AG20443 (cell line): ENCODE measurements at places on chromosomes 3 and 15.

DNA sequence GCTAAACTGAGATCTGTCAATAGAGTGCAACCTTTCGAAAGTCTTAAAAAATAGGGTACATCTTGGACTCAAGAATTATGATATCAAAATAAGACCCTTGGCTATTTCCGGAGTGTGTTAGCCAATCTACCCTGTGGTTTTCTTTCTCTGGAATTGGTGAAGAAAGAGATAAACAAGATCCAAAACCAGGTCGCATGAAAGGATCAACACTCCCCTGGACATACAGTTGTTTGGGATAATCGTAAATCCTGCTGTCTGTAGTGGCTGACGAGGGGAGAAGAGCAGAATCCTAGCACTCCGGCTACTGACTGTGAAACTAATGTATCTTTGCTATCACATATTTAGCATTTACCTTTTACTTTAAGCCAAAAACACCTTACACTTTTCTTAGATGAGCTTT, 30.9 kb downstream of the FNDC3B start:
- DNase-seq: no peak

GRCh38 chr3:126959136-126959920, 23.6 kb upstream of the PLXNA1 start:
- DNase-seq: no peak

DNA sequence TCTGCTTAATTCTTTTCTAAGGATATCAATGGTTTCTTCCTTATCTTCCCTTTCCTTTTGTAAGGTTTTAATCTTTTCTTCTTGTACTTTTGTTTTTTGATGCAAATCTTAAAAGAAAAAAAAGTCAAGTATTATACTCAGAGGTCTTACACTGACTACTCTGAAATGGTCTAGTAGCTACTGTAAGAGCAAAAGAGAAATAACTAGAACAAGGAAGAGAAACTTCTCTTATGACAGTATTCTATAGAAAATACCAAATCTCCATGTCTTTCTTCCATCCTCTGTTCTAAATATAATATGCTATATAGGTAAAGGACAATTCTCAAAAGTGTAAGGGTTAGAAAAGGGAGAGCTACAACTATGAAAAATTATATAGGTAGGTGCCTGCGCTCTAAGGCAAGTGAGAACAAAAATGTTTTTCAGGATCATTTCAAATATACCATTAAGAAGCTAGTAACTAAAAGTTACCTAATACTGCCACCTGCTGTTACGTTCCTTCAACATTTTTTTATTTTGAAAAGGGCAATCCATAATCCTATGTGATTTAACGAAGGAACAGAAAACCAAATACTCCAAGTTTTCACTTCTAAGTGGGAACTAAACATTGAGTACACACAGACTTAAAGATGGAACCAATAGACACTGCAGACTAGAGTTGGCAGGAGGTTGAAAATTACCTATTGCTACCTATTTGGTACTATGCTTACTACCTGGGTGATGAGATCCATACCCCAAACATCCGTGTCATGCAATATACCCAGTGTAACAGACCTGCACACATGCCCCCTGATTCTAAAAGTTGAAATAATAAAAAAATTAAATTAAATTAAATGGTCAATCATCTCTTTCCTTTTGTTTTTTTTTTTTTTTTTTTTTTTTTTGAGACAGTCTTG, 36.7 kb downstream of the CIP2A start:
- peak; percentile 14 for DNase-seq

GRCh38 chr3:157088601-157089454, 71.1 kb downstream of the CCNL1 start:
- peak; percentile 100 for DNase-seq

GRCh38 chr3:140442621-140443020, 235.2 kb upstream of the TRIM42 start:
- DNase-seq: no peak

DNA sequence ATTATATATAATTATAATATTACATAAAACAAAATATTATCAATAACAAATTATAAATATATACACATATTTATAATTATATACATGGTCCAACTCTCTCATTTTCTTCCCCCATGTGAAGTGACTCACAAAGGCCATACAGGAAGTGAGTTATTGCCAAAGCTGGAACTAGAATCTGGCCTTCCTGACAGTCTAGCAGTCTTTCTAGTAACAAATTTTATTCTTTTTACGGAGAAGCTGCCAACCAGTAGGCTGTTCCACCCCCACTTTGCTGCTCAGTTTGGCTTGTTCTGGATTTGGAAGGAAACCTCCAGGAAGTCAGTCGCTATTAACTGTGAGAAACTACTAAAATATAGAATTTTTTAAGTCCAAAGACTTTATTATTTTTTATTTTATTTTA, 79.6 kb downstream of the DHX36 start:
- peak; percentile 14 for DNase-seq

DNA sequence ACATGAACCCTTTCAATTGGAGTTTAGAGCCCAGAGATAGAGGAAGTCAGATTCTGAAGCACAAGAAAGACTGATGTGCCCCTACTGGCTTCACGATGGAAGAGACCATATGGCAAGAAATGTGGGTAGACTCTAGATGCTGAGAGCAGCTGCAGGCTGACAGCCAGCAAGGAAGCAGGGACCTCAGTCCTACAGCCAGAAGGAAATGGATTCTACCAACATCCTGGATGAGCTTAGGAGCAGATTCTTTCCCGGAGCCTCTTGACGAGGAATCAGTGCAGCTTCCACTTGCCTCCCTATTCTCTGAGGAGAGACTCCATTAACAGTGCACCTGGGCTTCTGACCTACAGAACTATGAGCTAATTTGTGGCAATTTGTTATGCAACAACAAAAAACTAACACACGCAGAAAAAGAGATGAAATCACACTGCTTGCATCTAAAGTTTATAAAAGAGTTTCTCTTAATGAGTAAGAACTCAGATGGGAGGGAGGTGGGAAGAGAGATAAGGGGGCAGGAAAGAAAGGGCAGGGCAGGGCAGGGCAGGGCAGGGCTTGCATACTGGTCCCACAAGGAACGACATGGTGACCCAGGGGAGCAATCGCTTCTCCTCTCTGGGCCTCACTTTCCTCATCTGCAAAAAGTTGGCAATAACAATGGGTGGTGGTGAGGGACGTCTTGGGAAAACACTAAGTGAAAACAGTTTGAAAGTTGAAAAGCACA, 440.9 kb downstream of the FOXP1 start:
- DNase-seq: no peak

DNA sequence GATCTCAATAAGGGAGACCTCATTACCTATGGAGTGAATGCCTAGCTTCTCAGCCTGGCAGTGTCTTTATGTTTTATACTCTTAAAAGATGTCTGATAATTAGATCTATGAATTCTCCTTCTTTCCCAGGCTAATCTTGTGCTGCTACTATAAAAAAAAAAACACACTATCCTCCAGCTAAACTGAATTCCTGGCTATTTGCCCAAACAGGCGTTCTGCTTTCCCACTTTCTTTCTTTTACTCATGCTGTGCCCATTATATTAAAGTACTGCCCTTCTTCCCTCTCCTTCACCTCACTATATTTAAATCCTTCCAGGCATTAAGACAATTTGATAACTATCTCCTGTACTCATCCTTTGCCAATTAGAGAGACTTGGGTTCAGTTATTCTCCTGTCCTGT, 1134.9 kb downstream of the ROBO2 start:
- DNase-seq: no peak

GRCh38 chr3:187742351-187743171, 2.7 kb downstream of the BCL6 start:
- DNase-seq: no peak

- peak; percentile 56 for DNase-seq
Measured at GRCh38 chr3:33218446-33219174, at the start of gene SUSD5. Gene SUSD5 (minus strand): TSS chr3:33218810. CDS start chr3:33218797, 13 bp downstream.
